ENCODE measurements at places on chromosomes 3 and 15. TPM values are rescaled to one million over a fixed set of nuclear protein-coding genes. Genes with fewer than 3 reads are reported as not detected.

The ULK3 gene
- total RNA-seq = 32.4 TPM

- no peak for DNase-seq
These were observed 325.0 kb downstream of the RBMS3 start for GRCh38 chr3:29605845-29606244.

DNA sequence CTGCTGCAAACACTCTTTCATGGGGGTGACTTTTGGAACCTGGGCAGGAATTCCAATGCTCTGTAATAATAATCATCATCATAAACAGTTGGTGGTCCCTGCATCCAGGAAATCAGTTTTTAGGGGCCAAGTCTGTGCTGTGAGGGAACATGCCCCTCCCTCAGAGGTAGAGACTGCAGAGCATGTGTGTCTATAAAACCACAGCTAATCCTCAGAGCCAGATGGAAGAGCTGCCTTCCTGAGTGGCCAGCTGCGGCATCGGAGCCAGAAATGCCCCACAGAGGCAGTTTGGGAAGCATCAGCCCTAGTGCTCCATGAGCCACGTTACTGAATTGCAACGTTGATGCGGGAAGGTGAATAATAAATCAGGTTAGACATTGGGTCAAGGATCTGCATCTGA is 12.9 kb upstream of the TPM1 start:
- DNase-seq = no peak

DNA sequence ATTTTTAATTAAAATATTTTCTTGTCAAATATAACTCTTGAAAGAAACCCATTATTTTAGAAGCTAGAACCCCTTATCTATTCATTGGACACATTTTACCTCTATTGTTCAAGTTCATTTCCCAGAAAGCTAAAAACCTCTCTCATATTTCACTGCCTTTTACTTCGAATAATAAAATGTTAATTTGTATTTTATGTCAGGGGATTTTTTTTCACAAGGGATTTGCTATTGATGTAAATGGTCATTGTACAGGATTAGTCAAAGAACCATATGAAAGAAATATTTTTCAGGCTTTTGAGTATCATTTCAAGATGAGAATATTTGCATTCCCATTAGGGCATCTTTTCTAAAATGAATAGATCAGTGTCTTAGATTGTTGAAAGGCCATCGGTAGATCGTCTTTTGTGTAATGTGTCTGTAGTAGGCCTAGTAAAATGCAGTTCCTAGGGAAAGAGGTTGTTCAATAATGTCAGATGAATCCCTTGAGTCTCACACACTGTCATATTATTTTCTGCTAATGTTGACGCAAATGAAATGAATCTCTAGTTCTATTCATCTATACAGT is 114.5 kb downstream of the ROBO1 start:
- no peak for DNase-seq

The SCN11A gene
- total RNA-seq = 0.31 TPM

DNA sequence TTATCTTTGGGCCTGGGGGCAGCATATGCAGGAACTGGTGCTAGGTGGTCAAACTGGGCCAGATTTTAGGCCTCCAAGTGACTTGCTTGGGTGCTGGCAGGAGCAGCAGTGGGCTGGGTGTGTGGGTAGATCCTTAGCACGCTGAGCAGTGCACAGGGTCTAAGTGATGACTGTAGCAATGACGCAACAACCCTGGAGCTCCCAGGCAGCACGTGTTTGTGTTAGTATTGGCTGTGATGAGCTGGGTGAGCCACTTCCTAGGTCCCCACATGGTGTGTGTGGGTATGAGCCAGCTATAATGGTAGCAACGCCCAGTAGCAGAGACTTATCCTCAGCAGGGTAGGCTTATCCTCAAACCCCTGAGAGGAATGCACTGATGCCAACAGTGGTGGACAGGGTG is 570.6 kb upstream of the ROBO1 start:
- DNase-seq = no peak

- DNase-seq = no peak
These were observed 372.5 kb upstream of the CFAP20DC start for GRCh38 chr3:59422312-59422711.

GRCh38 chr15:65095011-65095746 is 18.6 kb downstream of the KBTBD13 start:
- no peak for DNase-seq

GRCh38 chr15:31295658-31296057 is 31.0 kb upstream of the KLF13 start:
- no peak for DNase-seq

DNA sequence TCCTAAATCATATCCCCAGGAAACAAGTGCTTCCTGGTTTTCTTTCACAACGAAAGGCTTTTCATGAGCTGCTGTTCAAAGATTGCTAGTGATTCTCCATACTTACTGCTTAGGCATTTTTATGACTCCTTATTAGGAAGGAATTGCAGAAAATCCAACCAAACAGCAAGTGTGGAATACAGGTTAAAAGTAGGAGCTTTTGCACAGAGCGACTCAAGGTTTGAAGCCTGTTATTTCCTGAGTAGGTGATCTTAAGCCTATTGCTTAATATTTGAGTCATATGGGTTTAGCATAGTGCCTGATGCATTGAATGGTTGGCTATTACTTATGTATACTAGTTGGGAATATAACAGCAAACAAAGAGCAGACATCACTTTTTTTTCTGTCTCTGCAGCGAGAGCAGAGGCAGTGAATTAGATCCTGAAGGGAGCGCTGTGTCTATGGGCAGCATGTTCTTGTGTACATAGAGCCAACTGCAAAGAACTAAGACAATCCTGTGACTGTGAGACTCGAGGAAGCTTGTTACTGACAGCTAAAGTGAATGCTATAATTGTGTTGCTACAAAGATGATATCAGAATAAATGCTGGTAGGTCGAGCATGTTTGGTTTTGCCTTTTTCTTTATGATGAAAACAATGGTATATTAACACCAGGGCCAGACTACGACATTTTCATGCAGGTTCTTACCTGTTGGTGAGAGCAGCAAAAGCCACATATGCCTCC is 6.3 kb downstream of the TM4SF1 start:
- DNase-seq = no peak

- no peak for DNase-seq
These were observed 68.7 kb downstream of the TRAK1 start for GRCh38 chr3:42159706-42160472.

GRCh38 chr3:136755192-136755591 is 3.0 kb upstream of the STAG1 start:
- DNase-seq = no peak

DNA sequence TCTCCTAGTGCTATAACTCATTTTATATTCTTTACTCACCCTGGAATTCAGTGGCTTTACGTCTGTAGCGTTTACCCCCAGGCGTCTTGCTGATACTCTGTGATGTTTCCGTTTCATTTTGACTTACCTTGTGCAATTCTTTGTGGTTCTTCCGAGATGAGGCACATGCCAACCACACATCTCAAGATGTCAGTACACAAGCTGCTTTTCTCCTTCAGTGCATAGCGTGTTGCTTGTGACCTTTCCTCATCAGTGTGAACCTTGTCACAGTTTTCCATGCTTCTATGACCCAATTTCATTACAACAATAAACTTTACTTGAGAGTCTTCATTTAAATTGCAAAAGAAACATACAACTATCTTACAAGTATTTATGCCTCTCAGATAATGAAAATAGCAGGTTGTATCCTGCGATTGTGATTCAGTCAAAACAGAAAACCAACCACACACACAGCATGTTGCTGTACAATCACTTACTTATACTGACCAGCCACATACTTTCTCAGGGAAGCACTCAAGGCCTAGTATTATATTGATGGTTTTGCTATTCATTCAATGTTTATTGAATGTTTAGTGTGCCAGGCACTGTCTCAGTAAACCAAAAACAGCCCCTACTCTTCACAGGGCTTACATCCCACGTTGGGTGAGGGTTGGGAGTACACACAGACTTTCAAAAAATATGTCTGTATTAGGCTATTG is 4.6 kb upstream of the TBL1XR1 start:
- DNase-seq = no peak

The NKIRAS1 gene
- 36.5 TPM for total RNA-seq

DNA sequence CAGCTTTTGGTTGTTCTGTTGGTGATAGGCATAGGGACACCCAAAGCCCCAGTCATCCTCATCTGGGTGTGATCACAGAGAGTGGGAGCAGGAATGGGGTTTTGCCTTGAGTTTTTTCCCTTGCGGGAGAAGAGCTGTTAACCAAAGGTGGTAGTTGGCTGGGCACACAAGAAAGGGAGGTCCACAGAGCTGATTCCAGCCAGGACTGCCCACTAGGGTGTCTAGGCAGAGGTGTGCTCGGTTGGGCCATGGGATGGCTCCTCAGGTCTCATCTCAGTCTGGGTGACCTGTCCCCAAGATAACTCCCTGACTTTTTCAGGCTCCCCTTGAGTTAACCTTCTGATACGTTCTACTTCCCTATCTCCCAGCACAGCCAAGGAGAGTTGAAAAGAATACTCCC is 134.8 kb downstream of the PDE8A start:
- no peak for DNase-seq

The C3orf22 gene
- not detected for total RNA-seq

- no peak for DNase-seq
These were observed 844.3 kb downstream of the SI start for GRCh38 chr3:164233951-164234350.

The ADCY5 gene
- 30.7 TPM for total RNA-seq

GRCh38 chr15:83559310-83559966 is 94.5 kb upstream of the ADAMTSL3 start:
- peak; percentile 68 for DNase-seq

The CHRM5 gene
- total RNA-seq = 0.47 TPM

The ADAMTSL3 gene
- total RNA-seq = 20.6 TPM

DNA sequence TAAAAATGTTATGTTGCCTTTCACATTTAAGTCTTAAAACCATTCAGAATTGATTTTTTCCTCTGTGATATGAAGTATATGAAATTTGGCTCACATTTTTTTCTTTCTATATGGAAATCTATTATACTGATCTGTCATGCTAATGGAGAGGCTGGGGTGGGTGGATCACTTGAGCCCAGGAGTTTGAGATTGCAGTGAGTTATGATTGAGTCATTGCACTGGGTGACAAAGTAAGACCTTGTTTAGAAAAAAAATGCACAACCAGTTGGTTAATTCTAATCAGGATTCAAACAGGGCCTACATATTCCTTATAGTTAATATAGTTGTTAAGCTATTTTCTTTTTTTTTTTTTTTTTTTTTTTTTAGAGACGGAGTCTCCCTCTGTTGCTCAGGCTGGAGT is 230.5 kb downstream of the MFSD1 start:
- no peak for DNase-seq

DNA sequence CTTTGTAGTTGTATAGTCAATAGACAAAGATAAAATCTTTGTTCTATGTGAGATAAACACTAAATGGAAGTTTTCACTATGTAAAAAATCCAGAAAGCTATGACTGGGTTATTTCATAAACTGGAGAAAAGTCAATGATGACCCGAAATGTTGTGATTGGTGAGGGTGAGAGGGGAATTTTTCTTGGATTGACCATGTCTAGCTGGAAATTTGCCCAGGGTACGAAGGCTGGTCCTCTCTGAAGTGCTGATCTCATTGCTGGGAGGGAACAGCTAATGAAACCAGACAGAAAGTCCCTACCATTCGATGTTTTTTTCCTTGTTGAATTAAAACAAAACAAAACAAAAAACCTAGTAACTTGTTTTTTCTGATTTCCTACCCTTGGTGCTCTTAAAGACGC is 14.3 kb downstream of the TPRG1 start:
- DNase-seq = no peak

- DNase-seq = no peak
These were observed 56.8 kb downstream of the MYH15 start for GRCh38 chr3:108453565-108453964.

The TTC23 gene
- total RNA-seq = 11.2 TPM

- DNase-seq = no peak
These were observed 199.5 kb upstream of the LPP start for GRCh38 chr3:187954516-187954872.

- DNase-seq = no peak
These were observed 311.7 kb downstream of the NSUN3 start for GRCh38 chr3:94374439-94375161.

The DRD3 gene
- total RNA-seq = not detected

- DNase-seq = no peak
These were observed 19.1 kb upstream of the AKAP13 start for GRCh38 chr15:85361323-85361722.

The TMCO5A gene
- not detected for total RNA-seq

The NCK1 gene
- total RNA-seq = 40.7 TPM

Data from occipital lobe (tissue), 3 donors.